ENCODE measurements at places on chromosomes 3 and 15. TPM values are rescaled to one million over a fixed set of nuclear protein-coding genes. Genes with fewer than 3 reads are reported as not detected.

DNA sequence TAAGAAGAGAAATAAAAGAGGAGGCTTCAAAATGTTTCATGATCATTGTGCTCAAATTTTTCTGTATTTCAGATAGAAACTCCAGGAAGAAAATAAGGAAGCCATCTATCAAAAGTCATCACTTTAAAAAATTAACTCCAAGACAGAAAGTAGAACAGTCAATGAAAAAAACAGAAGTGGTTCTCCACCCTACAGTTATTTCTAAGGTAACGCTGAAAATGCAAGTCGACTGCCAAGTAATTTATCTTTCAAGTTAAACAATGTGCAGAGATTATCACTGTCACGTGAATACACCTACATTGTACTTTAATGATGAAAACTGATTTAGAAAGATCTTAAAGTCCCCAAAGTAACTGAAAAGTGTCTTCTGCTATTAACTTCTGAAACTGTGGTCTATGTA lies 78.5 kb upstream of the SNRPA1 start:
- peaks cover 14% of the 10 kb centered on the region for H3K27me3 ChIP-seq
- no peak for DNase-seq
- H3K27ac ChIP-seq: no peak overlapping the region
- no peak overlapping the region for H3K4me3 ChIP-seq

DNA sequence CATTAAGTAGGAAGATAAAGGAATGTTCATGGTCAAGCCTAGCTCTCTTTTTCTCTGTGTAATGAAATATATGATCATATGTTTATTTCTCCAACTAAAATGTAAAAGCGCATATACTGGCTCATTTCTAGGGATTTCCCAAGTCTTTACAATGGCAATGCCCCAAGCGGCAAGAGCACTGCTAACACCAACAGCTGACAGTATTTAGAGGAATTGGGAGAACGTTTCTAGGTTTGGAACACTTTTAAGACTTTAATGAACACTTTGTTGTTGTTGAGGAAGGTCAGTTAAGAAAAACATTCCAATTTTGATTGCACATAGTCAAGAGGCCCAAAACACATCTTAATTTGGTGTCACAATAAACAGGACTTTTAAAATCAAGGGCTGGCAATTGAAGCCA lies 132.7 kb downstream of the ATP8B4 start:
- no peak overlapping the region for H3K27ac ChIP-seq
- no peaks in the 10 kb centered on the region for H3K36me3 ChIP-seq
- H3K27me3 ChIP-seq: no peaks in the 10 kb centered on the region
- no peaks in the 10 kb centered on the region for H3K4me1 ChIP-seq
- no peak overlapping the region for H3K4me3 ChIP-seq

- H3K36me3 ChIP-seq: peaks cover 17% of the 10 kb centered on the region
- H3K4me3 ChIP-seq: no peak overlapping the region
- peaks cover 4% of the 10 kb centered on the region for H3K4me1 ChIP-seq
- H3K27ac ChIP-seq: no peak overlapping the region
- H3K27me3 ChIP-seq: no peaks in the 10 kb centered on the region
- DNase-seq: no peak
Observed at GRCh38 chr3:132626955-132627354, 29.9 kb downstream of the ACKR4 start.

GRCh38 chr3:73141525-73141924 lies 80.1 kb downstream of the EBLN2 start:
- H3K27ac ChIP-seq: no peak overlapping the region
- H3K4me1 ChIP-seq: no peaks in the 10 kb centered on the region
- H3K27me3 ChIP-seq: peaks cover 4% of the 10 kb centered on the region
- no peak overlapping the region for H3K4me3 ChIP-seq

- H3K27ac ChIP-seq: no peak overlapping the region
- no peaks in the 10 kb centered on the region for H3K36me3 ChIP-seq
- DNase-seq: no peak
Observed at GRCh38 chr3:84175449-84175848, 783.3 kb upstream of the CADM2 start.

- peaks cover 8% of the 10 kb centered on the region for H3K27me3 ChIP-seq
- DNase-seq: no peak
- no peaks in the 10 kb centered on the region for H3K4me1 ChIP-seq
- H3K4me3 ChIP-seq: no peak overlapping the region
- no peak overlapping the region for H3K27ac ChIP-seq
Observed at GRCh38 chr3:171788546-171789351, 21.5 kb downstream of the PLD1 start.

DNA sequence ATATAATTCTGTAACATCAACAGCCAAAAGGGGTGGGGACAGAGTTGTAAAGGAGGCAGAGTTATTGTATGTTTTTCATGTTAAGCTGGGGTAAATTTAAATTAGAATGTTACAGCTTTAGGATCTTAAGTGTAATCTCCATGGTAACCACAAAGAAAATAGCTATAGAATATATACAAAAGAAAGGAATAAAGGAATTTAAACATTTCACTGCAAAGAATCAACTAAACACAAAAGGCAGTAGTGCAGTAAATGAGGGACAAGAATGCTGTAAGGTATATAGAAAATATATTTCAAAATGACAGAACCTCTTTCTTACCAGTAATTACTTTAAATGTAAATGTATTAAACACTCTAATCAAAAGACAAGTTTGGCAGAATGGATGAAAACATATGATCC lies 361.7 kb downstream of the SLC9A9 start:
- peaks cover 8% of the 10 kb centered on the region for H3K36me3 ChIP-seq
- DNase-seq: no peak

DNA sequence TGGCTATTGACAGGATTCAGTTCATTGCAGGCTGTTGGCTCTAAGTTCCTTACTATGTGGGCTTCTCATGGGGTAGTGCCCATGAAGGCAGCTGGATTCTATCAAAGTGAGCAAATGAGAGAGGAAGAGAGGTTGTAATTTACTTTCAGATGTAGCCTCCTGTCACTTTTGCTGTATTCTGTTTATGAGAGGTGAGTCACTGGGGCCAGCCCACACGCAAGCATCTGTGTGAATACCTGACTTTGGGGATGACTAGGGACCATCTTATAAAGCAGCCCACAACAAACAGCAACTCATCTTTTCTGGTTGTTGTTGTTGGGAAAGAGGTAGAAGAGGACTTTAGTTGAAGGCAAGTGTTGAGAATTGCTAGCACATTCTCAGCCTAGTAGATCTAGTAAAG lies 506.3 kb upstream of the GRM7 start:
- no peaks in the 10 kb centered on the region for H3K4me1 ChIP-seq
- no peak overlapping the region for H3K27ac ChIP-seq
- no peak for DNase-seq
- H3K27me3 ChIP-seq: no peaks in the 10 kb centered on the region

The CPA3 gene
- total RNA-seq: not detected

The CLDN16 gene
- not detected for total RNA-seq

The LIPH gene
- total RNA-seq: not detected

The ACP3 gene
- total RNA-seq: not detected

The GUCA1C gene
- not detected for total RNA-seq

Data from activated CD4-positive, alpha-beta memory T cell treated with anti-CD3 and anti-CD28 coated beads for 36 hours (primary cell).